ACHN (cell line): ENCODE measurements at places on chromosomes 12 and 14.

GRCh38 chr12:76144245-76144549 lies 59.7 kb upstream of the NAP1L1 start:
- no peak for DNase-seq

GRCh38 chr12:59927032-59927431 lies 331.2 kb downstream of the SLC16A7 start:
- no peak for DNase-seq

GRCh38 chr12:130792821-130793553 lies 46.1 kb downstream of the STX2 start:
- no peak for DNase-seq

DNA sequence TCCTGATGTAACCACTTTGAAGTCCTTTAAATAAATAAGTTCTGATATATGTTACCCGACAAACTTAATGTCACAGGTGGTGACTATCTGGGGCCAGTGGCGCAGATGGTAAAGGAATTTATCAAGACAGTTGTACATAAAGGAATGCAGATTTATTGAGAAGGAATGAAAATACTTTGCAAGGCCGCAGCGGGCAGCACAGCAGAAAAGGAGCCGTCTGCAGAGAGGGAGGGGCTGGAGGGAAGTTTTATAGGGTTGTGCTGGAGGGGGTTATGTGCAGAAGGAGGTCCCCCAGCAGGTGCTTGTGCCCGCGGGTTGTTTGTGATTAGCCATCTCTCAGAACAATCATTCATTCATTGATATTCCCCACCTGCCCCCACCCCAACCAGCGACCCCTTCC lies 17.4 kb downstream of the GPRC5D start:
- no peak for DNase-seq

- DNase-seq = no peak
Measured at GRCh38 chr12:48489012-48489411, 6.7 kb downstream of the C12orf54 start.
